Muscle of back (tissue), 13 donors: ENCODE measurements at places on chromosomes 1 and 21. TPM values are rescaled to one million over a fixed set of nuclear protein-coding genes. Genes with fewer than 3 reads are reported as not detected.

The ELAPOR1 gene
- 0.19 TPM for polyA plus RNA-seq

The NTNG1 gene
- 6.4 TPM for polyA plus RNA-seq

The FAM72A gene
- polyA plus RNA-seq = 4.9 TPM

The TEX50 gene
- not detected for polyA plus RNA-seq

The TEDDM1 gene
- not detected for polyA plus RNA-seq

The CFHR3 gene
- polyA plus RNA-seq = 1.4 TPM

The TNNT2 gene
- polyA plus RNA-seq = 996 TPM

DNA sequence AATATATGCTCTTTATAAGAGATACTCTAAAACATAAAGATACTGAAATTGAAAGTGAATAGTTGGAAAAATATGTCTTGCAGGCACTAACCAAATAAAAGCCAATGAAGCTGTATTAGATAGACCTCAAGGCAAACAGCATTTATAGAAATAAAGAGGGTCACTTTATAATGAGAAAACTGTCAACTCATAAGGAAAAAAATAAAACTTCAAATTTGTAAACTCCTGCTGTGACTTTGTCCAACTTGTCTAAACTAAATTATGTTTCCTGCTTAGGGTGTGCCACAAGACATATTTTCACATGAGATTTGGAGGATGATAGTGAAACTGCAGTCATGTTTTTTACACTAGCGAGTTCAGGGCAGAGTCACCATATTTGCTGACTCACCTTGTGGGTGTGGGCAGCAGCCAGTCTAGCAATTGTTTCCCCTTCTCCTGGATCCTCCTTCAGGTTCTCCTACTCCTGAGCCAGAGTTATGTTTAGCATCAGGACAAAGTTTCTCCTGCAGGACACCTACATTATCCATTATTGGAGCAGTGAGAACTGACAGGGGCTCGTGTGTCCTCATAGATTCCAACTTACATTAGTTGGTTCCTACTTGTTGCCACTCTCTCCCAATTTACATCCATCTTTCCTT is 43.8 kb downstream of the CD53 start:
- DNase-seq = no peak

- DNase-seq = peak; percentile 5
Measured at GRCh38 chr1:156149374-156150332, 3.7 kb upstream of the SEMA4A start.

DNA sequence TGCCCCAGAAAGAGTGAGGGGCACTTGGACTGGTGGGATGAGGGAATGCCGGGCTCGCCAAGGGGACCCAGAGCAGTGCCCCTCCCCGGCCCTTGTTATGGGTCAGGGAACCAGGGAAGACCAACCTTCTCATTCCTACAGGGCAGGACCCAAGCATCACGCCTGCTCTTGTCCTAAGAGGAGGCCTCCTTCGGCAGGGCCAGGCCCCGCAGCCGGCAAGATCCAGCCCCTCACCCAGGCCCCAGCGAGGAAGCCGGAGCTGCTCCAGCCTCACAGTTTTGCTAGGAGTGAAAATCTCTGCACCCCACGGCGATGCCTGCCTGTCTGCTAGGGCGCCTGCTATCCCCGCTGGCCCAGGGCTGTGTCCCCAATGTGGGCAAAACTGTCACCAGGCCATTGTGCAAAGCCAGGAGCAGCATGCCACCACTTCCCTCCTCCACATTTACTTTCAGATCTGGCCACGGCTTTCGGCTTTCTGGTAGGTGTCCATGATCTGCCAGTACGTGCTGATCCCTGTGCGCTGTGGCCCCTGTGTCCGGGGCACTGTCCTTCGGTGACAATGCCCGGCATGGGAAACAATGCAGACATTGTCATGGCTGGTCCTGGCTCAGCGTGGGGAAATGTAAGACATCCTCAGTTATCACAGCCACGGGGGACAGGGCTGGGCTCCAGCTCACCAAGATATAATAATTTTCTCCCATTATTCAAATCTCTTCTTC is 9.6 kb downstream of the ACTRT2 start:
- DNase-seq = no peak

DNA sequence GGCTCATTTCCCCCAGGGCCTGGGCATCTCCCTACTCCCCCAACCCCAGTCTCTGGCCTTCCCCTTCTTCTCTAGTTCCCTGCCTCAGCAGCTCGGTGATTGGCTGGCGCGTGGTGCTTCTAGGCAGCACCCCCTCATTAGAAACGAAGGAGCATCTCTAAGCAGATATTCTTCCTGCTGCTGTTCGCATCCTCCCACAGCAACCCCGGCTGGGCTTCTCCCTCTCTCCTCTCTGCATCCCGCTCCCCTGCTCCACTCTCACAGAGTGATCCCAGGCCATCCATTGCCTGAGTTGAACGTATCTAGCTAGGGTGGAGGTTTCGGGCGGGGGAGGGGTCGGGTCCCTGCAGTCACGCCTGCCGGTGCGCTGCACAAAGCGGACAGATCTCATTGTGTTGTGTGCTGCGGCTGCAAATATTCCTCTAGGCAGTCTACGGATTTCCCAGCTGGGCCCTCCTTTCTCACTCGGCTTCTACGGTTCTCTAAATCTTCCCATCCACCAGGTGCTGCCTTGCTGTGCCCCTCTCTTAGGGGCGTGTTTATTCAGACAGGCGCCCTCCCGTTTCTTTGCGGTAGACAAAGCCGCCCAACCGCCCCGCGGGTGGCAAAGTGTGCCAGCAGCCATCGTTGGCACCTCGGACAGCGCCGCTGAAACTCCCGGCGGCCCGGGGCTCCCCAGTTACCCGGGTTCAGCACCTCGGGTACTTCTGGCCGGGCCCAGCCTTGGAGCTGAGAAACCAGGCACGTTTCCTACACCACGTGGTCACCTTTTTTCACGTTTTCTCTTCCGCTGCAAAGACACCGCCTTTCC is 2.2 kb downstream of the CACNA1E start:
- no peak for DNase-seq

- DNase-seq = no peak
Measured at GRCh38 chr1:84750110-84750730, 60.0 kb upstream of the SSX2IP start.

- DNase-seq = no peak
Measured at GRCh38 chr1:35675773-35676172, 34.4 kb upstream of the PSMB2 start.

GRCh38 chr1:60227601-60228000 is 154.0 kb upstream of the C1orf87 start:
- no peak for DNase-seq

- DNase-seq = no peak
Measured at GRCh38 chr1:237999426-238000052, 108.8 kb upstream of the ZP4 start.

DNA sequence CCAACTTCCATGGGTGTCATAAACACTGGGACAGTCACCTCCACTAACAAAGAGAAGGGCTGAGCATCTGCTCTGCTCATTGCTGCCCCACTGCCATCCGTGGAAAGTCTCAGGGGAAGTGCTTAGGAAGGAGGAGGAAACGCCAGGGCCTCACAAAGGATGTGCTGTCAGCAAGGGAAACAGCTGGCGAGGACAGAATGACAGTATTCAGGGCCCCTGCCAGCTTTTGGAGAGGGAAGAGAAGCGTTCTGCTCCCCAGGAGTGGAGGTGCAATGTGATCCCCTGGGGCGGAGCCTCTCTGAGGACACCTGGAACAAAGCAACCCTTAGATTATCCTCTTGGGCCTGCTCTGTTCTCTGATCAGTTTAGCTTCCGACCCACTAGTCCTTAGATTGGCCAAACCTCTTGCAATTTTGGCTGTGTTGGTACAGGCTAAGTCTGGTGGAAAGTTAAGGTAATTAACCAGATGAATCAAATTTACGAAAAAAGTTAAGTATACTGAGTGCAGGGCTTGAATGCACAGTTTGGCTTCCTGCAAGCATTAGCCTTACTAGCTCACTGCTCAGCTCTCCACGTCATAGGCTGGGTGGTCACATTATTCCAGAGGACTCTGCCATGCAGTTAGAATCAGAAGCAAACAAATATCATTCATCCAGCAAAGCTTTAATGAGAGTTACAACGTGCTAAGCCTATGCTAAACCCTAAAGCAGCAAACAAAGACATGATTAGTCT is 170.2 kb upstream of the NFIA start:
- DNase-seq = peak; percentile 75

- no peak for DNase-seq
Measured at GRCh38 chr1:109802136-109802900, 38.6 kb upstream of the EPS8L3 start.

DNA sequence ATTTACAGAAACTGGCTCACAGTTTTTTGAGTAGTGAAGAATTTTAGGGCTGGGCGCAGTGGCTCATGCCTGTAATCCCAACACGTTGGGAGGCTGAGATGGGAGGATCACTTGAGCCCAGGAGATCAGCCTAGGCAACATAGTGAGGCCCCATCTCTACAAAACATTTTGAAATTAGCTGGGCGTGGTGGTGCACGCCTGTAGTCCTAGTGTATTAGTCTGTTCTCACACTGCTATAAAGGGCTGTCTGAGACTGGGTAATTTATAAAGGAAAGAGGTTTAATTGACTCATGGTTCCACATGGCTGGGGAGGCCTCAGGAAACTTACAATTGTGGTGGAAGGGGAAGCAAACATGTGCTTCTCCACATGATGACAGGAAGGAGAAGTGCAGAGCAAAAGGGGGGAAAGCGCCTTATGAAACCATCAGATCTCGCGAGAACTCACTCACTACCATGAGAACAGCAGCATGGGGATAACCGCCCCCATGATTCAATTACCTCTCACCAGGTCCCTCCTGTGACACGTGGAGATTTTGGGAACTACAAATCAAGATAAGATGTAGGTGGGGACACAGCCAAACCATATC is 24.4 kb upstream of the DYRK1A start:
- no peak for DNase-seq

GRCh38 chr1:190619724-190620123 is 142.1 kb upstream of the BRINP3 start:
- no peak for DNase-seq

- no peak for DNase-seq
Measured at GRCh38 chr1:228921481-228921880, 186.2 kb downstream of the RHOU start.

GRCh38 chr1:220019071-220019470 is 27.2 kb downstream of the EPRS1 start:
- no peak for DNase-seq

DNA sequence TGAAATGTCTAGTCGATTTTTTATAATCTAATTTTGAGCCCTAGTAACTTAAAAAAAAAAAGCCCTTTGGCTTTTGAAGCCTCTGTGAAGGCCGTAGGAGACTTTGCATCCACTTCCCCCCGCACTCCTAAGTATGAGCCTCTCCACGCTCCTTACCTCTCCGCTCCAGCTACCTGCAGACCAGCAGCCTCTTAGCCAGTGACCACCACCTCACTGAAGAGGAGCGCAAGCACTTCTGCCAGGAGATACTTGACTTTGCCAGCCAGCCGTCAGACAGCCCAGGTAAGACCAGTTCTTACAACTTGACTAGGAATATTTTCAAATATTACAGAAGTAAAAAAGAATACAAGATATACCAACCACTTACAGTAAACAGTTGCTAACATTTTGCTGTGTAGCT is 27.4 kb upstream of the PWP2 start:
- no peak for DNase-seq

GRCh38 chr1:218665221-218665620 is 320.1 kb downstream of the TGFB2 start:
- DNase-seq = peak; percentile 87

- DNase-seq = no peak
Measured at GRCh38 chr1:179950651-179951050, 4.0 kb upstream of the CEP350 start.

DNA sequence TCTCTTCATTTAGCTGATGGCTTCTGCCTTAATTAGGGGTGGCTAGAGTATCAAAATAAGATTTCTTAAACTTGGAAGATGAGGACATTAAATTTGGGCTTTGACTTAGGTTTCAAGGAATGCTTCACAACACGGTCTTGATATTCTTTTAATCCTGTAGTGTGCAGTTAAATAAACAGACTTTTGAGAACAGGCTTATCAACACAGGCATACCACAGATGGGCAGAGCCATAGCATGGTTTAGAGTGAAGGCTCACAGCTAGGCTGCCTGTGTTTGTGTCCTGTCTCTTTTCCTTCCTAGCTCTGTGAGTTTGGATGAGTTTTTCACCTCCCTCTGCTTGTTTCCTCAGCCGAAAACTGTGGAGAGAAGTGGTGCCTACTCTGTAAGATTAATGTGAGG is 102.3 kb upstream of the IPO9 start:
- no peak for DNase-seq

DNA sequence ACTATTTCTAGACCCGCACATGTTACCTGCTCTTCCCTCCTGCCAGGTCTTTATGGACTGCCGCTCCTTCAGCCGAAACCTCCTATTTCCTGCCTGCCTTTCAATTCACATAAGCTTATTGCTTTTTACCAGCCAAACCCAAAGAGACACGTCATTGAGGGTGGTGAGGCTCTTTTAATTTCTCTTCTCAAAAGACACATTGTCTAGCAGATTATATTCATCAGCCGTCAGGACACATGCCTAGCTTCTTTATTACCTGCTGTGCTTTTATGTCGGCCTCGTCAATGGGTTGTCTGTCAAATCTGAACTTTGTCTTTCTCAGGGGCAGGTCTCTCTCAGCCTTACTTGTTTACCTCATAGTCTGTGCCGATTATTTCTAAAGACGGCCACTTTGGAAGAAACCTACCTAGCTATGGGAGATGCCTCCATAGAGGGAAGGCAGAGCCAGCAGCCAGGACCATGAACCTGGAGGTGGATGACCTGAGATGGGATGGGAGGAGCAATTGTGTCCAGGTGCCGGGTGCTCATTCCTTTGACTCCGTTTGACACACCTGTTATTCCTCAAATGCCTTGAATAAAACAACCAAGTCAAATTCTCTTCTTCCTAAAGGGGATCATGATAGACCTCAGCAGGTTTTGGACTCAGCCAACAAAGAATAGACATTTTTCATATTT is 42.0 kb downstream of the ZBTB18 start:
- DNase-seq = no peak

GRCh38 chr1:97499667-97500066 is 421.2 kb downstream of the DPYD start:
- DNase-seq = no peak

- DNase-seq = no peak
Measured at GRCh38 chr1:227937031-227937837, 10.5 kb downstream of the WNT9A start.

GRCh38 chr1:21365036-21365435 is 74.8 kb upstream of the ECE1 start:
- DNase-seq = no peak

DNA sequence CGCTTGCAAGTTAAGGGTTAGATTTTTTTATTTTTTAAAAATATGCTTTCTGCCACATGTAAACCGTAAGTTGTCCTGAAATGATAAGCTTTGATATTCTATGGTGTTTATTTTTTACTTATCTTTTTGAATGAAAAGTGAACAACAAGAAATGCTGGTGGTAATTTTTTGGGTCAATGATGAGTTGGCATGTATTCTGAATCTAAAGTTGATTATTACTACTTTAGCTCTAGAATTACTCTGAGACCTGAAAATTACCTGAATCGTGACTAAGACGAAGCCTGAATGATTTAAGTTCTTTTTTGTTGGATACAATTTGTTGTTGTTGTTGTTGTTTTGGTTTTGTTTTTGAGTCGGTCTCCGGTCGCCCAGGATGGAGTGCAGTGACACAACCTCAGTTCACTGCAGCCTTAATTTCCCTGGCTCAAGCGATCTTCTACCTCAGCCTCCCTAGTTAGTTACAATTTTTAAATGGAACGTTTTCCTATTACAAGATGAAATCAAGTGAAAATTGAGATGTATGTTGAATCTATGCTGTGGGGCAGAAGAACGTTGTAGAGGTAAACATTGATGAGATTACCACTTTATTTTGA is 941 bp downstream of the RABGGTB start:
- DNase-seq = peak; percentile 7
